ENCODE measurements at places on chromosomes 16 and 17. TPM values are rescaled to one million over a fixed set of nuclear protein-coding genes. Genes with fewer than 3 reads are reported as not detected.

- no peak for DNase-seq
Observed at GRCh38 chr17:14756479-14756878, 455.6 kb downstream of the HS3ST3B1 start.

DNA sequence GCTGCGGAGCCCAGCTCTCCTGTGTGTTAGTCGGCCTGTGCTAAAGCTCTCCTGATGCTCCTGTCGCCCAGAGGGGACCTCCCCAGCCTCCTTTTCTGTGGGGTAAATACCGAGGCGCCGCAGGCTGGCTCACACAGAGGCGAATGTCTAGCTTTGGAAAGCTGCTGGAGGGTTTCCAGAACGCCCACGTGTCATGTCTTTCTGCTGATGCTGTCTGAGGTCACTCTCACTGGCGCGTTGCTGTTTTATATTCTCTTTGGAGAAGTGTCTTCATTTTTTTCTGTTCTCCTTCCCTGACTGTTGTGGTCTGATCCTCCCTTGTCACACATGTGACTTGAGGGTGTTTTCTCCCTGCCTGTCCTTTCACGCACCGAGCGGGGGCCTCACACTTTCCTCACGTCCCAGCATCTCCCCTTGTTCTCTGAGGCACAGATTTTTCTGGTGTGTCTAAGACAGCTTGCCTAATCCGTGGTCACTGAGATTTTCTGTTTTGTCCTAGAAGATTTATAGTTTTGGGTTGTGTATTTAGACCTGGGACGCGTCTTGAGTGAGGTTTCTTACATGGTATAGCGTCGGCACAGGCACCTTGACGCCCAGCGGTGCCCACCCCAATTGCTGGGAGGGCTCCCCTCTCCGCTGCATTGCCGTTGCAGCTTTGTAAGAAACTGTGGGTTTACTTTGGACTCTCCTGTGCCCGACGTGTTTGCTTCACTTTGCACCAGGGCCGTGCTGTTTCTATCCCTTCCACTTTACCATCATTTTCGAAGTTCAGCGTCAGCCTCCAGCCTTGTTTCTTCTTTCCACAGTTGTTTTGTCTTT lies 92.1 kb upstream of the ZNF750 start:
- DNase-seq = peak; percentile 13

GRCh38 chr17:70523426-70523825 lies 354.1 kb downstream of the KCNJ2 start:
- no peak for DNase-seq

GRCh38 chr17:32302860-32303649 lies 37.4 kb downstream of the RHBDL3 start:
- no peak for DNase-seq

DNA sequence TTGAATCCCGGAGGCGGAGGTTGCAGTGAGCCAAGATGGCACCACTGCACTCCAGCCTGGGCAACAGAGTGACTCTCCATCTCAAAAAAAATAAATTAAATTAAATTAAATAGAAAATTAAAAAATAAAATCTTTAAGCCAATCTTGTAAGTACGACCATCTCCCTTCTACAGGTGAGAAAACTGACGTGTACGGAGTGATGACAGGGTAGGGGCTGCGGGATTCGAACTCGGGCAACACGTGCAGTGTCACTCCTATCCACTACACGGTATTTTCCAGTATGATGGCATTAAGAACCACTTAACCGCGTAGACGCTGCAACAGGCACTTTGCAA lies 762 bp downstream of the WDR59 start:
- DNase-seq = no peak

DNA sequence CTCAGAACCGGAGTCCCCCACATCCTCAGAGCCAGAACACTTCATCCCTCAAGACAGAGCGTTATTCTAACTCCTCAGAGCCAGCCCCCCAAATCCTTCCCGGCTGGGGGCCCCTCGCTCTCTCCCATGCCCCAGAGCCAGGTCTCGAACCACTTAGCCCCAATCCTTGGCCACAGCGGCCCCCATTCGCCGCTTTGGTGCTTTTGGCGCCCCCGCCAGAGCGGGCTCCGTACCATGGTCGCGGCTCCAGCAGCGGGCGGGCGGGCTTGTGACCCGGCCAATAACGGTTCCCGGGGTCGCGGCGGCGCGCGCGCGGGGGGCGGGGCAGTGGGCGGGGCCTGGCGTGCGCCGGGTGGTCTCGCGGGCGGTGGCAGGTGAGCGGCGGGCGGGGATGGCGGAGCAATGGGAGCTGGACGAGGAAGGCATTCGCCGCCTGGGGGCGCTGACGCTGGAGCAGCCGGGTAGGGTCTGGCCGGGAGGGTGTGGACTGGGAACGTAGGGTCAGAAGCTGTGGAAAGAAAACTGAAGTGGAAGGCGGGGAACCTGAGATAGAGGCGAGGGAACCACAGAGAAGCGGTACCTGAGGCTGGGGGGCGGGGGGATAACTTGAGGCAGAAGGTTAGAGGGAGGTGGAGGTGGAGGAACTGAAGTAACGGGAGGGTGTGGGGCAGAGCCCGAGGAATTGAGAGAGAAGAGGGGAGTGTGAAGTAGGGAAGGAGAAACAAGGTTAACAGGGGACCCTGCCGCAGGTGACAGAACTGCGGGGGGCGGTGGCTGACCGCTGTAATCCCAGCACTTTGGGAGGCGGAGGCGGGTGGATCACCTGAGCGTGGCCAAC lies at the start of the genes KCTD19 and LRRC36:
Gene KCTD19, minus strand, starts transcription at position 270 of the 838 bp plus-strand sequence. Its CDS starts 34 bp downstream, at position 236.
Gene LRRC36, plus strand, starts transcription at position 344 of the 838 bp plus-strand sequence. Its CDS starts 48 bp downstream, at position 392.
- peak; percentile 82 for DNase-seq

- DNase-seq = no peak
Observed at GRCh38 chr16:64950262-64950661, 171.6 kb downstream of the CDH11 start.

GRCh38 chr17:77462090-77462489 lies 321.3 kb downstream of the SEC14L1 start:
- DNase-seq = peak; percentile 54

- DNase-seq = peak; percentile 61
Observed at GRCh38 chr17:29155227-29155965, 24.8 kb downstream of the MYO18A start.

- DNase-seq = no peak
Observed at GRCh38 chr16:83953796-83954576, 946 bp downstream of the OSGIN1 start.

- peak; percentile 87 for DNase-seq
Observed at GRCh38 chr17:56592487-56593085, 913 bp upstream of the NOG start.

GRCh38 chr16:81378049-81378448 lies 63.3 kb downstream of the GAN start:
- DNase-seq = no peak

DNA sequence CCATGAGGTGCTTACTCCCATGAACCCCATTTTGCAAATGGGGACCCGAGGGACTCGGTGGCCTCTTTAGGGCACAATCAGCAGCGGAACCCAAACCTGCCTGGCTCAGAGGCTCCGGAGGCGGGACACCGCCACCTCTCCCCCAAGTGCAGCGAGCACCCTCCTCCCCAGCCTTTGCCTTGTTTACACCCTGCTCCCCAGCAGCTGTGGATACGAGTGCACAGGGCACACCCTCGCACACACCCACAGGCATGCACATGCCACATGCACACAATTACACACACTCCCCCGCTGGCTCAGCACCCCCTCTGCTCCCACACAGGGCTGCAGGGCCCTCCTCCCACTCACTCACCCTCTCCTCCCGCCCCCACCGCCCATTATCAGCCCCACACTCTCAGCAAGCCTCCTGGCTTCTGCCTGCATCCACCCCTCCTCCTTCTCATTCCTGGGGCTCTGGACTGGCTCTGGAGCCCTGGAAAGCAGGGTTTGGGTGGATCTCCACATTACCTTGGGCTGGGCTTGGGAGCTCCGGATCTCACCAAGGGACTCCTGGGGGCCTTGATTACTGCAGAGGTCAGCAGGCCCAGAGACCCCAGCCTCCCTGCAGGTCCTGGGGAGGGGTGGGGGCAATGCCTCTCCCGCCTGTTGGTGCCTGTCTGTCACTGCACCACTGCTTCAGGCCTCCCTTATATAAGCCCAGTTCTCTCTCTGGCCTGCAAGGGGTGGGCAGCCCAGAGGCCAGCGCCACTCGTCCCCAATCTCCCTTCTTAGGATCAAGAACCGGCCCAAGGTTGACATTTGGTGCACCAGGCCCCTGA lies 6.4 kb downstream of the PDK2 start:
- no peak for DNase-seq

DNA sequence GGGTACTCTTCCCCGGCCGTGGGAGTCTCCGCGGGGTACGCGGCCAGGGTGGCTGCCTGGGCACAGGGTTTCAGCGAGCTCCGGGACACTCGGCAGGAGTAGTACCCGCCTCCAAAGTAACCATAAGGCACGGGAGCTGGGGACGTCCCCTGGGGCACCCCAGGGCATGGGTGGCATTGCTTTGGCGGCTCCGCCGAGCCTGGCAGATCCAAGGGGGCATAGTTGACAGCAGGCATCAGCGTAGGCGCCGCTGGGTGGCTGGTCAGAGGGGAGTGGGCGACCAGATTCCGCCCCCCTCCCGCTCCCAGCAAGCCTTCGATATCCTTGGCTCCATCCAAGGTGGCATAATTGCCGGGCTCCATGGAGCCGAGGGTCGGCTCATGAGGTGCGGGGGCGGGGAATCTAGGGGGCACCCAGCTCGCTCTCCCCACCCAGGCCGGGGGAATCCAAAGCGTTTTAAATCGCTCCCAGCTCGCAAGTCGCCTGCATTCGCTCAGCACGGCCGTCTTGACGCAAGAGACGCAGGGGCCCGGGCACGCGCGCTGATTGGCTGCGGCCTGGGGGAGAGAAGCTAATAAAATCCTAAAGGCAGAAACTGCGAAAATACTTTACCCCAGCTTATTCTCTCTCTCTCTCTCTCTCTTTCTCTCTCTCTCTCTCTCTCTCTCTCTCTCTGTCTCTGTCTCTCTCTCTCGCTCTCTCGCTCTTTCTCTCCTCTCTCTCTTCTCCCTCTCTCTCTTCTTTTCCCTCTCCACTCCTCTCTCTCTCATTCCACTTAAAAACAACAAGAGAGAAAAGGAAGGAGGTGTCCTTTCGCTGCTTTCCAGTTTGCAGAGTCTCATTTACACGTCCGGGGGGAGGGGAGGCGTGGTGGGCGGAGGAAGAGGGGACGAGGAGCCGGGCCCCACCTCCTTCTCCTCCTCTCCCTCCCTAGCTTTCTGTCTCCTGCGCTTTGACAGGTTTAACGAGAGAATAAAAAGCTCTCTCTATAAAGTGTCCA lies at the start of gene HOXB13:
Gene HOXB13, minus strand, starts transcription at position 519 of the 1,000 bp plus-strand sequence. Its CDS starts 157 bp downstream, at position 362.
- no peak for DNase-seq

GRCh38 chr16:83995754-83996153 lies 27.7 kb downstream of the NECAB2 start:
- DNase-seq = no peak

DNA sequence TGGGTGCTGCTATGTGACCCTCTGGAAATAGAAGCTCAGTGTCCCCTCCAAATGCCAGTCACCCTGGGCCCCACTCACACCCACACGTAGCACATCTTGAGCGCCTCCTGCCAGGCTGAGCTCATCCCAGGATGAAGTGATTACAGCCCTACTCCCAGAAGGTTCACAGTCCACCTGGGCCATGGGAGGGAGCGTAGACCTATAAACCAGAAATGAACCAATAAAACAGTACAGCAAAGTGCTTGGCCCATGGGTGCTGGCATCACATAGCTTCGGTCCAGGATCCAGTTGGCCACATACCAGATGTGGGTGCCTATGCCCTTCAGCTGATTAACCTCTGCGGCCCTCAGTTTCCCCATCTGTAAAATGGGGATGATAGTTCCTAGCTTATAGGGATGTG lies 2.2 kb upstream of the BICDL2 start:
- DNase-seq = no peak

GRCh38 chr16:67805718-67806427 lies 487 bp downstream of the RANBP10 start:
- no peak for DNase-seq

DNA sequence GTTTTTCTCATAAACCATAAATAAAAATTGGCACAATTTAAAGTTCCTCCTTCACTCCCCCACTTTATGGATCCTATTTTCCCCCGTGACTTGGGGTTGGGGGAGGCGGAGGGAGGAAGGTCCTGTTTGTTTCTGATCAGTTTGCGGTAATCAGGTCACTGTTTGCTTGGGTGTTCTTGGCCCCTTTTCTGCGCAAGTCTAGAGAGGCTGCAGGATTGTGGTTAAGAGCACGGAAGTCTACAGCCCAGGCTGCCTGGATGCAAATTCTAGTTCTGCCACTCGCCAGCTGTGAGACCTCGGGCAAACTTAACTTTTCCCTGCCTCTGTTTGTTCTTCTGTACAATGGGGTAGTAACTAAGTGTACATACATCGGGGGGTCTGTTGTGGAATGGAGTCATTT lies 12.1 kb downstream of the ATP2C2 start:
- DNase-seq = no peak

- DNase-seq = no peak
Observed at GRCh38 chr17:67689534-67690177, 28.1 kb upstream of the NOL11 start.

- no peak for DNase-seq
Observed at GRCh38 chr16:78455861-78456260, 356.4 kb downstream of the WWOX start.

DNA sequence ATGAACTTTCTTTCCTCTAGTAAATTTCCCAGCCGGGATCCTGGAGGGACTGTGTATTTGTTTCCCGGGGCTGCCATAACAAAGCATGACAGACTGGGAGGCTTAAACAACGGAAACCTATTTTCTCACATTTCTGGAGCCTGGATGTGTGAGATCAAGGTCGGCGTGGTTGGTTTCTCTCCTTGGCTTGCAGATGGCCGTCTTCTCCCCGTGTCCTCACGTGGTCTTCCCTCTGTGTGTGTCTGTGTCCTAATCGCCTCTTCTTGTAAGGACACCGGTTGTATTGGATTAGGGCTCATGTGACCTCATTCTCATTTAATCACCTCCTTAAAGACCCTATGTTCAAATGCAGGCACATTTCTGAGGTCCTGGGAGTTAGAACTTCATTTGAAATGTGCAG lies 22.0 kb upstream of the USP10 start:
- no peak for DNase-seq

DNA sequence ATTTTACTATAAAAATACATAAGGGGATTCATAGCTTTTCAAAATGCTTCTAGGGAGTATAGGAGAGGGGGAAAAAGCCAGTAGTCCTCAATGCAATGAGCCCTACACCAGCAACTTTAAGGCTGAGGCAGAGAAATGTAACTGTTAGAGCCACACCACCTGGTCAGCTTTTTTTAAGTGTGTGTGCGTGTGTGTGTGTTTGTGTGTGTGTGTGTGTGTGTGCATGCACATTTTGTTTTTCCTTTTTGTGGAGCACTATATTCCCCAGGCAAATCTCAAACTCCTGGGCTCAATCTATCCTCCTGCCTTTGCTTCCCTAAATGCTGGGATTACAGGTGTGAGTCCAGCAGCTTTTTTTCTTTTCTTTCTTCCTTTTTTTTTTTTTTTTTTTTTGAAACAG lies 2.3 kb upstream of the MEIOC start:
- no peak for DNase-seq

- no peak for DNase-seq
Observed at GRCh38 chr16:25523183-25523582, 168.6 kb upstream of the HS3ST4 start.

DNA sequence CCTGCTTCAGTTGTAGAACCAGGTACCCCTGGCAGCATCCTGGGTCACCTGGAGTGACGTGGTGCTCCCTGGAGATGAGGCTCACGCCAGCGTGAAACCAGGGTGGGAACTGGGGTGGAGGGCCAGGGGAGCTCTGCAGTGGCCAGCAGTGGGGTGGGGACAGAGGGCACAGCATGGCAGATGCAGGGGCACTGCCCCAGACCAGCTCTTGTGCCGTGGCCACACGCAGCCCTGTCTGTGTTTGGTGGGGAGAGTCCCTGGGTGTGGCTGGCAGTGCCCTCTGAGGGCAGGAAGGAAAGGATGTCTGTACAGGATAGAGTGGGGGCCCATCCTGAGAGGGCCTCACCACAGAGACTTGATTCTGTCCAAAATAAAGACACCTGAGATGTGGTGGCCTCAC lies 24.5 kb downstream of the ZNF750 start:
- no peak for DNase-seq

The AOC3 gene
- 0.74 TPM for total RNA-seq

The STUB1 gene
- 74.3 TPM for total RNA-seq

The ZNF205 gene
- not detected for total RNA-seq

The COX6A2 gene
- total RNA-seq = not detected

The CLEC3A gene
- not detected for total RNA-seq

The HS3ST3B1 gene
- total RNA-seq = 10.0 TPM

All from activated naive CD8-positive, alpha-beta T cell treated with anti-CD3 and anti-CD28 coated beads, Interleukin-2, amount 10 ng/mL, durations not matched to agents 7 days and 5 days (primary cell).